ENCODE measurements at places on chromosomes 5 and 9. TPM values are rescaled to one million over a fixed set of nuclear protein-coding genes. Genes with fewer than 3 reads are reported as not detected.
A peak's percentile ranks its signal among the peaks of the same experiment; 100 is the strongest.

ABL1 gene
- 69.6 TPM for total RNA-seq

ACOT12 gene
- total RNA-seq, result not detected

PDE6A gene
- not detected for total RNA-seq

ANKRD55 gene
- total RNA-seq, result not detected

EGFLAM gene
- total RNA-seq, result 2.5 TPM

FOXD4L6 gene
- not detected for total RNA-seq

ANKRD33B gene
- 4.6 TPM for total RNA-seq

MAMDC4 gene
- total RNA-seq, result 2.7 TPM

GRCh38 chr5:9071074-9071473 lies 474.8 kb downstream of the SEMA5A start:
- DNase-seq, result no peak

- DNase-seq, result no peak
Observed at GRCh38 chr9:74598874-74599273, 101.7 kb downstream of the RORB start.

- DNase-seq, result peak; percentile 19
Observed at GRCh38 chr5:175715627-175716522, 58.0 kb downstream of the HRH2 start.

DNA sequence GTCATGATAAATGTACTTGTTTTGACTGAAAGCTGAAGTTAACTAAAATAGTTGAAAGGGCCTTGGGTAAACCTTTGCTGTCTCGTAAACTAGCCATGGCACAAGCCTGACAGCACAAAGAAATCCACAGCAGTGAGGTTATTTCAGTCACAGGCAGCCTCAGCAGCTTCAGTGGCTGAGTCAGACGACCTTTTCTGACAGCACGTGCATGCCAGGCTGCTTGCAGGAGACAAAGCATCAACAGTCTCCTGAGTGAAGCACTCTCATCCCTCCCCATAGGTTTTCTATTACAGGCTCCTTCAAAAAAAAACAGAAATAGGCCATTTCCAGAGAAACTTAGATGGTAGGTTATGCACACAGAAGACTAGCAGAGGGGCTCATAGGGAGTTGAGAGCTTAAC lies 34.6 kb downstream of the OXCT1 start:
- DNase-seq, result peak; percentile 70

DNA sequence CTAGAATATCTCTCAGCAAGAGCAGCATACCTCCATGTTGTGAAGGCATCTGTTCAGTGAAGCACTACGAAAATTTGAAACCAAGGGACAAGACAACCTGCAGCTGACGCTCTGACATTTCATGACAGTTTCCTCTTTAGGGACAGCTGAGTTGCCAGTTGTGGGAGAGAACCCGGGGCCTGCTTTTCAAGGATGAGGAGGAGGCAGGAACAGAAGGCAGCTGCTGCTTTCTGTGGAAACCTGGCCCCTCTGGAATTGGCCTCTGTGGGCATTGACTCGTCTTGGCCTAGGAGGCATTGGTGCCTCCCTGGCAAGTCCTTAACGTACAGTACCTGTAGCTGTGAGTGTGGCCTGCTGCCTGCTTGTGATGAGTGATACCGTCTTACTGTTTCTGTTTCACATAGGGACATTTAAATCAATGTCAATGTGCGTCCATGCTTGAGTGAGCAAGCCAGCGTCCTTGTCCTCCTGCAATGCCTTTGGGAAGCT lies 21.6 kb downstream of the SLC46A2 start:
- DNase-seq, result peak; percentile 26

DNA sequence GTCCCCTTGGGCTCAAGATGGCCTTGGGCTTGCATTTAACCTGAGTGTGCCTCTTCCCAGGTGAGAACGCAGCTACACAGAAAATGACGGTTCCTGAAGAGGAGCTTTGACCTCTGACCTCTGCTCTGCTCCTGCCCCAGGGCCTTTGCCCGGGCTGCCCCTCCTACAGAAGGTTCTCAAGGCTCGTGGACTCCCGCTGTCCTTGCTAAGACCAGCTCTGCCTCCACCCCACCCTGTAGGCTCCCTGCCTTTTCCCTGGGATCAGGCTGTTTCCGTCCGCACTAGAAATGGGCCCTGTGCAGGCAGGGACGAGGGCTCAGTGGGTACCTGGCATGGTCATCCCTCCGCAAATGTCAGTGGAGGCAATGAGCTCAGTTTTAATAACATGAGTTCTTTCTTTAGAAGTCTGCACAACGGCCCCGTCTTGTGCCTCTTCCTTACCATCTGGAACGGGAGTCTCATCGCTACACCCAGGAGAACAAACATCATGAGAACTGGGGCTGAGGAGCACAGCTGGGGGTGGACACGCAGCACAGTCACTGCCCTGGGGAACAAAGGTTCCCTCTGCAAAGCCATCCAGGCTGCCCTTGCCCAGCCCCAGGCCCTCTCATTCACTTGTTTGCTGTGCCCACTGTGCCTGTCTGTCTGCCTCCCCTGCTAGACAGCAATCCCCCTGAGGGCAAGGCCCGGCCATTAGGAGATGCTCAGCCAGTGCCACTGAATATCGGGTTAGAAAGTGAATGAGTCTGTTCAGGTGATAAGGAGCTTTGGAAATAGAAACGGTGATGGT lies 26.7 kb upstream of the LPCAT1 start:
- DNase-seq, result peak; percentile 34

DNA sequence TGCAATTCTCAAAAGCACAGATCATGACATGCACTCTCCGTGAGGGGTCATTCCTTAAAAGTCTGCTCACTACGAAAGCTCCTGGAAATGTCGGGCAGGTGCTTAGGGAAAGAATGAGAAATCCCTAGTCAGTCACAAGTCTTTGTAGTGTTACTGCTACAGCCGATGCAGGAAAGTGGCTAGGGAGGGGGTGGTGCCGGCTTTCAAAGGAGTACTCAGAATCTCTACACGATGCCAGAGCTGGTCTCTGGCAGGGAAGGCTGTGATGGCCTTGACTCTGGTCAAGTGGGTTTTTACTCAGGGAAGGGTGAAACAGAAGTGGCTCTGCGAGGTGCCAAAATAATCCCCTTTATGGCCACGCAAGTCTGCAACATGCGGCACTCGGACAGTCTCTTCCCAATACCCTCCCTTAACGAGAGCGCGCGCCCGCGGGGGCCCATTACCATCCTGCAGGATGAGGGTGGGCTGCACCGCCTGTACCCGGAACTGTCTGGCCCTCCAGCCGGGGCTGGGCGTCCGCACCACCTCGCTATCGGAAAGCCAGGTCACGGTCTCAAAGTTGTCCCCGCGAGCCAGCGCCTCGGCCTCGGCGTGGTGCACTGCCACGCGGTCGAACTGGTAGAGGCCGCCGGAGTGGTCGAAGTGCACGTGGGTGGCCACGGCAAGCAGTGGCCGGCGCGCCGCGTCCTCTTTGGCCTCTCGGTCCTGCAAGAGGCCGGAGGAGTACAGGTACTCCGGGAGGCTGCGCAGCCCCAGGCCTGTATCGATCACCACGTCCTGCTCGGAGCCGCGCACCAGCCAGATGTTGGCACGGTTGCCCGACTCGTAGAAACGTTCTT lies 956 bp downstream of the MBLAC2 start:
- DNase-seq, result no peak

DNA sequence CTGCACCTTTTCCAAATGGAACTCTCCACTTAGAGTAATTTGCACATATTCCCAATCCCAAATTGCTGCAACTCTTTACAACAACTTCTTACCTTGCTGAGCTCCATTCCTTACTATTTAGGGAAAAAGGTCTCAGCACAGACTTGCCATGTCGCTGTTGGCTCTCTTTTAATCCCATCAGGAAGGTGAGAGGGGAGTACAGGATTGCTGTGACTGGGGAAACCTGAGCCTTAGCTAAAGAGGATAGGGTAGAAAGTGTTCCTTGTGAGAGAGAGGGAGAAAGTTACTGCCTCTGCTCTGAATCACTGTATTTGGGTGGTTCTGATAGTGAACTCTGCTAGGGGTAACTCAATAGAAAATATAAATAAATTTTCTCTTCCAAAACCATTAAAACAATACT lies 43.7 kb upstream of the GABRA1 start:
- DNase-seq, result no peak

DNA sequence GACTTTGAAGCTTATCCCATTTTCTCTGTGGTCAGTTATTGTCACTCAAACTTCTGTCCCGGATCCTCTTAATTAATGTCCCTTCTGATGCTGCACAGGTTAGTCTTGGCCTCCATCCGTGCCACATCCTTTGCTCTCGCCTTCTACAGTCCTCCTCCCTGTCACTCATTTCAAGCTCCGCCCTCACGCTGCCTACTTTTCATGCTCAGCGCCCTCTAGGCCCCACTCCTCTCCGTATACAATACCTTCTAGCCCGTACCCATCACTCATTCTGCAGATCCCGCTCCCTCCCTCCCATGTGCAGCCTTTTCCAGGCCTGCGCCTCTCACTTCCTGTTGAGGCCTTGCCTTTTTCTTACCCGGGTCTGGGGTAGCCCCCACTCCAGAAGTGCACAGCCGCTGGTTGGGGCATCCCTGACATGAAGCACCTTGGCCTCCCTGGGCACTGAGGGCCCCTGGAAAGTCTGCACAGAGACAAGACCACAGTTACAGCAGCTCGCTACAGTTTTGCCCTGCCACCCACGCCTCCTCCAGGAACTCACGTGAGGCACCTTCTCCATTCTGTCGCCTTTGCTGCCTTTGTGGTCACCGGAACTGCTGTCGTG lies 88.5 kb upstream of the SLC25A48 start:
- no peak for DNase-seq

DNA sequence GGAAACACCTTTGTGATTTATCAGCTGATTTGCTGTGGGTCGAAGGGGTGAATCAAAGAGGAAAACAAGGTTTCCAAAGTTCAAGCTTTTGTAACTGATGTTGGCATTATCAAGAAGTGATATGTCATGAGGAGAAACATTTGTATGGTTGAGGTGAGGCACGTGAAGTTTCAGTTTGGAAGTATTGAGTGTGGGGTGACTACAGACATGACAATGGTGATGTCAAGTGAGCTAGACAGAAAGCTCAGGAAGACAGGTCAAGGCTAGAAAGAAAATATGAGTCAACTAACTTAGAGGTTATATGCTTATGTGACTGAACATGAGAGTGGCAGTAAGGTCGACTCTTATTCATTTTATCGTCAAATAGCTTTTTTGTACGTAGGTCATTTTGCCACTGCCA lies 99.1 kb downstream of the RAB3C start:
- no peak for DNase-seq

GRCh38 chr9:14957109-14957508 lies 46.9 kb upstream of the FREM1 start:
- no peak for DNase-seq

DNA sequence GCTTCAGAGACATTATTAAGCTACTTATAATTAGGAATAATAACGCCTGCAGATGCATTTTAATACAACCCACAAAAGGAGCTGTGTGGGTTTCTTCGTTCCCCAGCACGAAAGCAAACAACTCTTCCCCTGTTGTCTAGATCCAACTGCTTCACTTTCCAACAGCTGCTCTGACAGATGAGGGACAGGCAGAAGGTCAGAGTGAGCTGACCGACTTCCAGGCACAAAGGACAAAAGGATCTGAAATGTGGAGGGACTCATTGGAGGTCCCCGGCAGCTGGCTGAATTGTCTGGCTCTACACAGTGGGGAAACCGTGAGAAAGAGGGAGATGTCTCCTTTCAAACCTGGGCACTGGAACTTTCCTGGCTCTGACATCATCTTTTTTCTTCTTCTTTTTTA lies 79.1 kb upstream of the ALDH1B1 start:
- no peak for DNase-seq

DNA sequence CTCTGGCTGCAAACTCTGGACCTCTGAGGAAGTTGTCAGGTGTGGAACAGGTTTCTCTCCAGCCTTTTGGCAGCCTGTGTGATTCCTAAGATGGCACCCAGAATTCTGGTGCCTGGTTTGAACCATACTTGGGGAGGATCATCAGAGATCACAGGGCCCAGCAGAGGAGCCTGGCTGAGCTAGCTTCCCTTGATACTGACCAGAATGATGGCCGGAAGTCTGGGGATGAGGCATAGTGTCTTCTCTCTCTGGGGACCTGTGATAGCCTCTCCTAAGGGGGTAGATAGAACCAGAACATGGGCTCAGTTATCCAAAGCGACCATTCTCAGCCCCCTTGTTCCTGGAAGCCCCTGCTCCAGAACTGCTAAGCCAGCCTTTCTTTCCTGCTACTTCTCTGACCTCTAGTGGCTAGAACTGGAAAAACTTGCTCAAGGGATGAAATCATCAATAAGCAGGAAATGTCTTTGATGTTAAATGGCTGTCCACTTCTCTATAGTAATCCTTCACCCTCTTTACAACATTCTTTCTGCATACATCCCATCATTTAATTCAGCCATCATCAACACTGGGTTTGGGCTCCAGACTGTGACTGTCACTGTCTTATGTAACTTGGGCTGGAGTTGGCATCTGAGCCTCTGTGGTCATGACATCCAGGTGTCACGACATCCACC lies 55.1 kb downstream of the C9orf152 start:
- no peak for DNase-seq

- no peak for DNase-seq
Observed at GRCh38 chr5:1734271-1734907, 65.2 kb downstream of the MRPL36 start.

- peak; percentile 46 for DNase-seq
Observed at GRCh38 chr9:92636627-92637026, 33.3 kb downstream of the IPPK start.

DNA sequence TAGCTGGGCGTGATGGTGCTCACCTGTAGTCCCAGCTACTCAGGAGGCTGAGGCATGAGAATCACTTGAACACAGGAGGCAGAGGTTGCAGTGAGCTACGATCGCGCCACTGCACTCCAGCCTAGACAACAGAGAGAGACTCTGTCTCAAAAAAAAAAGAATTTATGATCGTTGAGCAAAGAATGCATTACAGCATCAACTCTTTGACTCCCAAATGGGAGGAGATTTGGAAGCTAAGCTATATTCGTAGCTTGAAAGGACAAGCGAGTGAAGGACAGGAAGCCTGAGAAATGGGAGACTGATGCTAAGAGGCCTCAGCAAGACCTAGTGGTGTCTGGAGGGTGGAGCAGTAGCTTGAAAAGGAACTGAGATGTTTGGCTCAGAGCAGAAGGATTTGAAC lies 10.3 kb upstream of the CCIN start:
- DNase-seq, result no peak

DNA sequence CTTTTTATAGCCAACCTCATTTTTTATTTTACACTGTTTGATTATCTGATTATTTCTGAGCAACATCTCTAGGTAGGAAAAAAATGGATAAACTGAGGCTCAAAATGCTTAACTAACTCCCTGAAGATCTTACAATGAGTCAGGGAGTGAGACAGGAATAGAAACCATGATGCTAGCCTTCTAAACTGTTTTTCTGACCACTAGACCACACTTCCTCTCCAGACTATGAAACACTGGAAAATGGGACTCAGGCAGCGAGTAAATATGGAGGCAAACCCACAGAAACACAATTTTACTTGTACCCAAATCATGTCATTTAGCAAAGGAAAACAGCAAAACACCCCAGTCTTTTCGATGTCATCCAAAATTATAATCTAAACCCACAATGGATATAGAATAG lies 129.9 kb upstream of the ANKH start:
- no peak for DNase-seq

- no peak for DNase-seq
Observed at GRCh38 chr9:108383796-108384195, 472.0 kb downstream of the ACTL7B start.

All from sigmoid colon (tissue), 7 donors.